Right renal cortex interstitium (tissue), 3 donors: ENCODE measurements at places on chromosomes 5 and 9. TPM values are rescaled to one million over a fixed set of nuclear protein-coding genes. Genes with fewer than 3 reads are reported as not detected.

SPINK13 gene
- polyA plus RNA-seq = 0.59 TPM

GRCh38 chr9:4486176-4486575 is 4.1 kb upstream of the SLC1A1 start:
- DNase-seq = no peak

- DNase-seq = no peak
Measured at GRCh38 chr9:24899463-24899862, 353.8 kb upstream of the IZUMO3 start.

DNA sequence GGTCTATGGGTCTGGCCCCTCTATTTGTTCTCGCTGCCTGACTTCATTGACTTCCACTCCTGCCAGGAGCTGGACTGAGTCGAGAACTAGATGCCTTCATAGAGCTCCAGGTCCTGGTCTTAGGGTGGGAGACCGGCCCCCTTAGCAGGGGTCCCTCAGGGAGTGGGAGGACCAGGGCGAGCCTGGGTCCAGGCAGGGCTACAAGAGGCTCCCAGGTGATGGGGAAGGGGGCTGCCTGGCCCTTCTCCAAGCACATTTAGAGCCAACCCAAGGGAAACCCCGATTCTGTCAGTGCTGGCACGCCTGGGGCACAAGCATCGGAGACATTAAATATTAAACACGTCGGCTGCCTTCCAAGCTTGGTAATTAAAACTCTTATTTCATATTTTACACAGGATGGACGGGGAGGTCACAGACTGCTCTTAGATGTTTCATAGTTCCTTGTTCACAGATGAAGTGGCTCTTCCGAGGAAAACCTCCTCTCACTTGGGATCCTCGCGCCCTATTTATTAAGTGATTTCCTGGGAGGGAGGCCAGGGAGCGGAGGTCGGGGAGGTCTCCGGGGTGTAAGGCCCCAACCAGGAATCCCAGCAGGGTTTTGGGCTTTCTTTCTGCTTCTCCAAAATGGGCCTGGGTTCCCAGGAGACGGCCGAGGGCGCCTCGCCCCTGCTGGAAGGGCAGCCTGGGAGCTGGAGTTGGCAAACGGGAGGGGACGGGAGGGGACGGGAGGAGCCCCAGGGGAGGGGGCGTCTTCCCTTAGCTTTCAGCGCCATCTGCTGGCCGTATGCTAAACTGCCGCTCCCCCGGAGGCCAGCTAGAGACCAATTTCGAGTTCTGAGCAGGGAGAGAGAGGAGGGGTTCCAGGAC is 23.4 kb upstream of the ZBTB43 start:
- peak; percentile 68 for DNase-seq

DNA sequence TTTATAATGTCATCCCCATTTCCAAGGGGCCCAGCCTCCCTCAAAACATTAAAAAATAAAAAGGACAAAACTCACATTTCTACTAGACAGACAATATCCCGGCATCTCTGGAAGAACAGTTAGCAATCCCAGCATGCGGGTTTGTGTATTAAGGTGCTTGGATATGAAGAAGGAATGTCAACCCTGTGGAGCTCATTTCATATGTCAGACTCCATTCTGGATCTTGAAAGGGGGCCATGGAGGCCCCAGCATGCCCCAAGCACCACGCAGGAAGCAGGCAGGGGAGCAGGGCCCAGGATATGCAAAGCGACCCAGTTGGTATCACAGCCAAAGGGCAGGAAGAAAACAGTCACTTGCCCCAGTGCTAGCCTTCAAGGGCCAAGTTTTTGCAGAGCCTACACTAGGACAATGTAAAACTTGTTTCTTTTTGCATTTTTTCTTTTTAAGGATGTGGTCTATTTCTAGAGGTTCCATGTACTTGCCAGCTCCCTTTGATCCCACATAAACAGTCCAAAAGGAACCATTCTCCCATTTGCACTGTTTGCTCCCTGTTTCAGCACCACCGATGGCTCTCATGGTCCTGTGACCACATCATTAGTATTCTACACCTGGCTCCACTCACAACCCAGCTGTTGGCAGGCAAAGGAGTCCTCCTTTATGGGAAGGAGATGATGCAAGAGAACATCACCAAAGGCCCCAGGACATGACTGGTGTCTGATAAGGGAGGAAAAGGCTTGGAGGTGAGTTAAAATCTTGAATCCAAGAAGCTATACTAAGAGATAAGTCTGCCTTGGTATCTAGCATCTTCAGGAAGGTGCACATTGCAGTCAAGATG is 58.3 kb downstream of the FGF1 start:
- no peak for DNase-seq
